Spleen (tissue), 13 donors: ENCODE measurements at places on chromosomes 12 and 14. TPM values are rescaled to one million over a fixed set of nuclear protein-coding genes. Genes with fewer than 3 reads are reported as not detected.

DNA sequence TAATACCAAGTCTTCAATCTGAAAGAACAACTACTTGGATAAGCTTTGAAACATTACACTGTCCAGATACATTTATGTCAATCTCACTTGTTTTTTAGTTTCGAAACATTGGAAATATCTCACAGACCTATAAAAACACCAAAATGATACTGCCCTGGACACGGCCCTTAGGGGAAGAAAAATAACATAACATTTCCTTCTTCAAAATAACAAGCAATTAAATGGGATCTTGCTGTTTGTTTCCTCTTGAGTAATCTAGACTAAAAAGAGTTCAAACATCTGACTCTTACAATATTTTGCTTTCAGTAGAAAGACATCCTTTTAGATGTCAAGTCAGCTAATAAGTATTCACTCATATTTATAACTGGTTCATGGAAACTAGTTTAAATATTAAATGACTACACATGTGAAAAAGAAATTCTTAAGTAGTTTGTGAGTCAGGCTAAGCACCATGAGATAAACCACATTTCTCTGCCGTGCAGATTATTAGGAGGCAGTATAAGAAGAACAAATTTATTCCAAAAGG, 87.5 kb downstream of the EPS8 start:
- DNase-seq = no peak

DNA sequence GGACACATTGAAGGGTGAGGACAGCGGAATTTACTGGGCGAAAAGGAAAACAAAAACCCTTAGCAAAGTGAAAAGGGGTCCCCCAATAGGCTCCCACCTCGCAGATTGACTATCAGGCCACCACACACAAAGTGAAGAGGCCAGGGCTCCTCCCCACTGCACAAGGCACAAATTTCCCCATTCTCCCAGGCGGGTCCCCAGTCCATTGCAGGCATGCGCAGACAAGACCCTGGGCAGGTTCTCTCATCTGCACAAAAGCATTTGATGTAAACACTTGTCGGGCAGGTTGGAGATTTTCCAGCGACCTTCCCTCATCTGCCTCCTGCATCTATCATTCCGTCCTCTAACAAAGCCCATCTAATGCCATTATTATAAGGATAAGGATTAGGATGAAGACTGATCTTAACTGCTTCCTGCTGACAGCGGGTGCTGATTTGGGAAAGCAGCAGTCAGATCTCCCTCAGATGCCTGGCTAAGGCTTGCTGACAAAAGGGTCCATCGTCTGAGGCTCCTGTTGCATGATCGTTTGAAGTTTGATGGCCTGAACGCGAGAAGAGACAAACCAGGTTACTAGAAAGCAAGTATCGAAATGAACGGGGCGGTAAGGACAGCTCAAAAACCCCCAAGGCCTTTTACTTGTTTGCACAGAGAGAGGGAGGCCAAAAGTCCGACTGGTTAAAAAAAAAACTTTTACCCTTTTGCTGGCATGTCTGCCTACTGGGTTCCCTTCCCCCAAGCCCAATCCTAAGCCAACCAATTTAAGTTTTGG, 14.4 kb downstream of the ASCL4 start:
- DNase-seq = no peak

GRCh38 chr12:111366075-111366474, 2.8 kb downstream of the PHETA1 start:
- no peak for DNase-seq

DNA sequence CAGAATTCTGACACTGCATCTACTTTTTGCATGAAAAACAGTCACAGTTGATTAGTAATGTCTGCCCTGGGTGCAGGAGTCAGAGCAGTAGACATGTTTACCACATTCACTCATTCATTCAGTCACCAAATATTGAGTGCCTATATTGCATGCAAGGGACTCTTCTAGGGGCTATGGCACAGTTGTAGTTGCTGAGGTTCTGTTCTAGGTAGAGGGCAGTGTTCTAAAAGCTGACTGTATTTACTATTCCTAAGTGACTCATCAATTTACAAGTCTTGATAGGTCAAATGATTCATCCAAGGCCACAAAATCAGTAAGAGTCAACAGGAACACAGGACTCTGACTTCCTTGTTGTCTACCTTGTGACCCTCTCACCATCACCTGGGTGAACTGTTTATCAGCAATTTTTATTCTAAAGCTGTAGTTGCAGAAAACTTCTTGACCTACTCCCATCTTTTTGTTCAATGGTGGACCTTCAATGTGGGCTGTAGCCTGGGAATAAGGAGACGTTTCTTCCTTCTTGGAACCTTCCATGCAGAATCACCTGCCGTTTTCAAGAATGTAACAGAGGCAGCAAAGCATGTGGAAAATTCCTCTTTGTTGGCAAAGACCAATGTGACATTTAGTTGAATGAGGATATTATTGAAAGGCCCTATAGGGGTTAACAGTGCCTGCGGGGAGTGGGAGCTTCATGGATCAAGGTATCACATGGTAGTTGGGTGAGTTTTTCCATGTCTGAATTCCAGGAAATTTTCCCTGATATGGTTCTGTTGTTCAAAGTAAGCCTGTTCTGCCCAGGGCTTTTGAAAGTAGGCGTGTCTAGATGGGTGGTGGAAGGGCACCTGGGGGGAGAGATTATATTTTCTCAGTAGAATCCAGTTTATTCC, 223.2 kb downstream of the KTN1 start:
- no peak for DNase-seq

DNA sequence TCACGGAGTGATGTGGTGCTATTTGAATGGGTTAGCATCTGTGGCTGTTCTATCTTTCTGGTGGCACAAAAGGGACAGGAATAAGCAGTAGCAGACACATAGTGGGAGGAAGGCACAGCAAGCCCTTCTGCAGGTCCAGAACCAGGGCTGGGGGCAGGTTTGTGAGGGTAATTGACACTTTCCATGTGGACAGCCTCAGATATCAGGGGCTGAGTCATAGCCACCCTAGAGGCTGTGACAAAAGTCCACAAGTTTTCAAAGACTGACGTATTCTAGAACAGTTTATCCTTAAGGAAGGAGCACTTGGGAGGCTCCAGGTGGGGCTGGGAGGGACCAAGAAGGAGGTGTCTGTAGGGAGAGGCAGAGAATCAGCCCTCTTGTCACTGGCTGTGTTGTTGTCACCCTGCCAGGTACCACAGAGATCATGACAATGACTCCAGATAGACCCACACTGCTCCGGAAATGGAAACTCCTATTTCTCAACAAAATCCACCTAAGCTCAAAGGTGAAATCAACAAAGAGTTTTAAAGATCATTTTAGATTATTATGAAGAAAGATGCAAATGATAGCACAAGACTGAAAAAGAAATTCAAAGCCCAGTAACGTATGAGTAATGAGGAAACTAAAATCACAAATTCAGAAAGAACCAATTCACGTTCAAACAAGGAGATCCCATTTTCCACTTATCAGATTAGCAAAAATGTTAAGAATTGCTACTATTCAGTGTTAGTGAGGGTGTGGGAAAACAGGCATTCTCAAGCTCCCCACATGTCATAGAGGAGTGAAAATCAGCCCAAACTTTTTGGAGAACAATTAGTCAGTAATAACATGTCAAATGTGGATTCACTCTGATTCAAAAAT, 48.3 kb downstream of the NFKBIA start:
- no peak for DNase-seq

- no peak for DNase-seq
These were observed 1888.1 kb upstream of the SEL1L start for GRCh38 chr14:83421711-83422110.

DNA sequence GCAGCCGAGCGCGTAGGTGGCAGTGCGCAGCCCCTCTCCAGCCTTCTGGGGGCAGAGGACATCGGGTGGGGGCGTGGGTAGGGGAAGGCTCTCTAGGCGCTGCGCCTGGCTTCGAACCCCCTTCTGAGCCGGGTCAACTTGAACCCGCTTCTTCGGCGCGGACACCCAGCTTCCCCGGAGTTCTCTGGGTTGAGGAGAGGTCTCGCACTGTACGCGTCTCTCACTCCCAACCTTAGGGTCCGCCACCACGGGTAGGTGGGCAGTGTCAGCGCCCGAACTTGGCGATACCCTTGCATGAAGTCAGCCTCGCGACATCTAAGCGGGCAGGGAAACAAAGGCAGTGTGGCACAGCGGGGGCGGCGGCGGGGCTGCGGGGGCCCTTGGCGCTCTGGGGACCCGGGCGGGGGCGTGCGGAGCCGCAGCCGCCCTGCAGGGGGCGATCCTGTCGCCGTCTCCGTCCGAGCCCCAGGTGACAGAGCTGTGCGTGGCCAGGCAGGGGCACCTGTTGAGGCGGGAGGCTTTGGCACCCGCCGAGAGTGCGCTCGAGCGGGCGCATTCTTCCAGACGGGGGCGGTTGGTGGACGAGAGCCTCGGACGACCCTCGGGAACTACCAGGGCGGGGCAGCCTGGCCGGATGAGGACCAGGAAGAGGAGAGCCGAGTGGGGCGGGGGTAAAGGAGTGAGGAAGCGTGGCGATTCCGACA, 1.1 kb downstream of the GALNT16 start:
- DNase-seq = peak; percentile 75

Gene RPL10L
- polyA plus RNA-seq = not detected

Gene KITLG
- polyA plus RNA-seq = 1.1 TPM

DNA sequence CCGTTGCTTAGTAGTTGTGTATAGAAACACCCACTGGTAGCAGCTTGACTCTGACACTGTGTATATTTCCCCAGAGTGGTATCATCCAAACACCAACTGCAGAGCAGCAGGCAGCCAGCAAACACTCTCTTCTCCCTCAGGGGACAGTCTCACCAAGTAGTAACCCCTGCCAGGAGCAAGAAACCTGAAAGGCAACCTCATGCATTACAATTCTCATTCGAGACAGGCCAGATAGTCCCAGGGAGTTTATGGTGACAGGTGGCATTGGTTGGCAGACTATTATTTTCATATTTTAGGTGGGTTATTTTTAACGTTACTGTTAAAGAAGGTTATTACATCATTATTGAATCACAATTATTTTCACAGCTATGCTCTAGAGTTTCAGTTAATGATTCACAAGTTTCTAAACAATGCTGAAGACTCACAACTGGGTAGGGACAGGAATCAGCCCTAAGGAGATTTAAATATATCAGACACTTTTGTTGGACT, 222.8 kb downstream of the EGLN3 start:
- DNase-seq = no peak

GRCh38 chr12:1531654-1532374, 62.6 kb downstream of the FBXL14 start:
- no peak for DNase-seq

Gene PPP1R3E
- 36.7 TPM for polyA plus RNA-seq

Gene IQSEC3
- 0.29 TPM for polyA plus RNA-seq

- DNase-seq = no peak
These were observed 126.8 kb downstream of the KCNK10 start for GRCh38 chr14:88196116-88196890.

Gene VSIG10
- 7.0 TPM for polyA plus RNA-seq

Gene PLCZ1
- polyA plus RNA-seq = not detected

DNA sequence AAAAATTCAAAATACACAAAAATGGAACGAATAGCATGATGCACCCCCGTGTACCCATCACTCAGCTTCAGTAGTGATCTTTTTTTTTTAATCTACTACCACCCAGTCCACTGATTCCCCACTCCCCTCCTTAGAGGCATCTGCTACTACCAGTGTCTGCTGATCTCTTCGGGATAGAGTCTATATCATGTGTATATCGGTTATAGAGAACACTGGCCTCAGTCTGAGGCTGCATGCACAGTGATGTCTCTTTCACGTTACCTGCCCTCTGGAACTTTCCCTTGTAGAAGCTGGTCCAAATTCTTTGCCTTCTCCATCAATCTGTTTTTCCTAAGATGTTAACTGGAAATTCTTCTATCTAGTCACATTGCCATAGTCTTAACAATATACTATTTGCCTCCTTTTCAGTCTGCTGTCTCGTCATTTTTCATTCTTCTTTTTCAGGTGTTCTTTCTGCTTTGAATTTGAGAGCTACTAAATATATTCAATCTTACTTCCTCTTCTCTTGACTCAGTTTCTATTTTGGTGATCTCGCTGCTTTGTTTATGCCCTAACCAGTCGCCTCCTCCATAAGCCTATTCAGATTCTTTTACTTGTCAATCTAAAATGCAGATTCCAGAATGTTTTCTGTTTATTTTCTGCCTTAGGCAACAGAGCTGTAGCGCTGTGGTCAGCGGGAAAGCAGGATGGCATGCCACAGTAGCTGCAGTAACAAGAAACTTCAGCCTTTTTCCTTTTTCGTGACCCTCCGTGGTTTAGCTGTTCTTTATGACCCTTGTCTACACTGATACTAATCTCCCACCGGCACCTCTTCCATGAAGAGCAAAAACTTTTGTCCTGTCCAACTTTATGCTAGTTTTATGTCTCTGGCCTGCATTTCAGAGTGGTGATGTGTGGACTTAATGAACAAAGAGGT, 67.0 kb downstream of the FBXW8 start:
- DNase-seq = no peak

Gene EMC9
- polyA plus RNA-seq = 25.4 TPM

- no peak for DNase-seq
These were observed 128.0 kb downstream of the RFLNA start for GRCh38 chr12:124422570-124423523.

Gene OR10AD1
- polyA plus RNA-seq = not detected

- DNase-seq = no peak
These were observed 19.5 kb downstream of the ANO6 start for GRCh38 chr12:45235087-45236025.

DNA sequence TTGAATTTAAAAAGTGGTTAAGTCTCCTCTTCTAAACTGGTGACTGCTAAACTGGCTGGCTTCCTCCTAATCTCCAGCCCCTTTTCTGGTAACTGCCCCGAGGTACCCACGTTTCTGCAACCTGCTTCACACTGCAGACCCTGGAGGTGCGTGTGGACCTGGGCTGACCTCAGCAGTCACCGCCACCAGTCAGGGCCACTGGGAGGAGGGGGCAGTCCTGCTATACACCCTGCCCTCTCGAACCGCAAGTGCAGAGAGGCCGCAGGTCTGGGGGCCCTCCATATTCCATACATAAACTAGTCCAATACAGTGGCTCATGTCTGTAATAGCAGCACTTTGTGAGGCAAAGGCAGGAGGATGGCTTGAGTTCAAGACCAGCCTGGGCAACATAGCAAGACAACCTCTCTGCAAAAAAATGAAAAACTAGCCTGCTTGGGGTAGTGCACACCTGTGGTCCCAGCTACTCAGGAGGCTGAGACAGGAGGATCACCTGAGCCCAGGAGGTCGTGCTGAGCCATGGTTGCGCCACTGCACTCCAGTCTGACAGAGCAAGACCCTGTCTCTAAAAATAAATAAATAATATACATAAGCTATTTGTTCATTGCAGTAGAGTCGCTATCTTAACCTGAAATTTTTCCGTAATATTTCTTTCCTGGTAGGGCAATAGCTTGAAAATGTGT, 25.6 kb downstream of the VPS37B start:
- peak; percentile 69 for DNase-seq

Gene ETNK1
- polyA plus RNA-seq = 23.4 TPM

- no peak for DNase-seq
These were observed 127.7 kb downstream of the SNAPC1 start for GRCh38 chr14:61889914-61890351.

- DNase-seq = no peak
These were observed 31.8 kb upstream of the CLEC4E start for GRCh38 chr12:8572507-8572906.

Gene MGAT4C
- polyA plus RNA-seq = 0.03 TPM

DNA sequence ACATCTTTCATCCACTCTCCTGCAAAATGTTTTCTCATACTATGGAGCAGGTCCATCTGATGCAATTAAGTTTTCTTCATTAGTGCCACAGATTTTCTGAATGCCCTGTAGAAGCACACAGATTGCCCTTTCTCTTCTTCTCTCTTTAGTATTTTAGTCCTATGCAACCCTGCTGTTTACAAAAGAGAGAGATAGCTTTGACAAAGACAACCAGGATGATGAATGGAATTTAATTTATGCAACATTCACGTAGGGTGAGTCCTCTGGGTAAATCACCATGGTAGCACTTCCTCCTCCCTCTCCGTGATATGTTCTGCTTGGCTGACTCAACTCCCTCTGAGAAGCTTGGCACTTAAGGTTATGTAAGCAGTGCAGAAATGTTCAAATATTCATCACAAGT, 400.9 kb upstream of the PDE3A start:
- no peak for DNase-seq
